A549 treated with RU486 at 1 μM for 4 hours (cell line): ENCODE measurements at places on chromosomes 1 and 21. TPM values are rescaled to one million over a fixed set of nuclear protein-coding genes. Genes with fewer than 3 reads are reported as not detected.

Gene MYOG
- total RNA-seq = not detected in 5 replicates

Gene RCSD1
- 0.06 to 0.16 TPM (median 0.11 TPM) in 4 of 5 replicates, not detected in the other for total RNA-seq

Gene DMBX1
- 0.71 to 1.2 TPM (median 1.0 TPM) in 5 replicates for total RNA-seq

Gene LCE3E
- 0.30 TPM in 1 of 5 replicates, not detected in the others for total RNA-seq

Gene EPHA10
- total RNA-seq = 0.44 to 1.2 TPM (median 0.97 TPM) in 5 replicates
